ENCODE measurements at places on chromosomes 5 and 9. TPM values are rescaled to one million over a fixed set of nuclear protein-coding genes. Genes with fewer than 3 reads are reported as not detected.

GGTA1 gene
- total RNA-seq = not detected

IFNA2 gene
- total RNA-seq = not detected

RFESD gene
- 2.1 TPM for total RNA-seq

ADRB2 gene
- total RNA-seq = 1.5 TPM

PCDHB4 gene
- under 0.01 TPM for total RNA-seq

CDH6 gene
- total RNA-seq = 125 TPM

STK10 gene
- total RNA-seq = 29.3 TPM

ZNF618 gene
- 9.2 TPM for total RNA-seq

TTF1 gene
- 9.9 TPM for total RNA-seq

SPATA31A3 gene
- total RNA-seq = not detected

ECSCR gene
- 3.4 TPM for total RNA-seq

SLC2A8 gene
- 5.6 TPM for total RNA-seq

GMCL2 gene
- not detected for total RNA-seq

ITK gene
- total RNA-seq = not detected

OMD gene
- not detected for total RNA-seq
